ENCODE measurements at places on chromosomes 6 and 20. TPM values are rescaled to one million over a fixed set of nuclear protein-coding genes. Genes with fewer than 3 reads are reported as not detected.

Gene DEFB132
- not detected for total RNA-seq

Gene SLC4A11
- total RNA-seq = 1.9 TPM

Gene SYNJ2
- total RNA-seq = 70.4 TPM

Gene TCP11
- under 0.01 TPM for total RNA-seq

Gene MLN
- not detected for total RNA-seq

Gene EIF6
- total RNA-seq = 222 TPM

Gene CD2AP
- total RNA-seq = 33.5 TPM

Gene RNF182
- 0.32 TPM for total RNA-seq

Data from epithelial cell of umbilical artery (primary cell).